Spleen (tissue), 13 donors: ENCODE measurements at places on chromosomes 13 and 19. TPM values are rescaled to one million over a fixed set of nuclear protein-coding genes. Genes with fewer than 3 reads are reported as not detected.

- DNase-seq = peak; percentile 68
Observed at GRCh38 chr19:35261356-35262100, 7.2 kb upstream of the USF2 start.

The NALCN gene
- 0.09 TPM for total RNA-seq

- peak; percentile 57 for DNase-seq
Observed at GRCh38 chr19:5974721-5975387, 3.1 kb downstream of the RANBP3 start.

DNA sequence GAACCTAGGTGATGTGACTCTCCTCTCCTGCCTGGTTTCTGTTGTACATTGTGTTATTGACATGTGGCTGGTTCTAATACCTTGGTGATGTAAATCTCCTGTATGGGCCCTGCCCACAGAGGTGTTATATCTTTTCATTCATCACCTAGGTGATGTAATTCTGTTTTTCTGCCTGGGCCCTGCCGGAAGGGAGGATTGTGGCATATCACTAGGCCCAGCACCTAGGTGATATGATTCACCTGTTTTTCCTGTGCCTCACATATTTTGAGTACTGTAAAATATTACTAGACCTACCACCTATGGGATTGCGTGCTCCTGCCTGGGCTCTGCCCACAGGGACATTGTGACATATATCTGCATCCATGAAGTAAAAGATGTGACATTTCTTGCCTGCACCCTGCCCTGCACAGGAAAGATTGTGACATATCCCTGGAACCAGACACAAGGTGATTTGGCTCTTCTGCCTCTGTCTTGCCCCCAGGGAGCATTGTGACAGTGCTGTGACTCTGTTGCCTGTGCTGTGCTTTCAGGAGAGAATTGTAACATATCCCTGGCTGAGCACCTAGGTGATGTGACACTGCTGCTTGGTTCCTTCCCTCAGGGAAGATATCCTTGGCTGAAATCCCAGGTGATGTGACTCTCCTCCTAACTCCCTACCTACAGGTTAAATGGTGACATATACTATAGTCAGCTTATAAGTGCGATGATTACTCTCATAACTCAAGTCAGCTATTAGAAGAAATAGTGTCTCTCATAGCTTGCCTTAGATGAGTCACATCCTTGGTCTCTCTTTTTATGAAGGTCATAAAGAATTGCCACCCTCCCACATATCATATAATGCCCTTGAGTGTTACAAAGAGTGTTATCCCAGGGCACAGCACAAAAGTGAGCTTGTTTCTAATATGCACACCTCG, 13.3 kb upstream of the ZNF681 start:
- DNase-seq = no peak

GRCh38 chr13:27338207-27338606, 67.6 kb downstream of the RASL11A start:
- no peak for DNase-seq

- DNase-seq = no peak
Observed at GRCh38 chr13:89748716-89749115, 1598.8 kb upstream of the MIR17HG start.

The FFAR3 gene
- 0.73 TPM for total RNA-seq

The ATP1A3 gene
- total RNA-seq = 1.9 TPM

GRCh38 chr13:46401432-46401831, 14.4 kb upstream of the RUBCNL start:
- DNase-seq = no peak

DNA sequence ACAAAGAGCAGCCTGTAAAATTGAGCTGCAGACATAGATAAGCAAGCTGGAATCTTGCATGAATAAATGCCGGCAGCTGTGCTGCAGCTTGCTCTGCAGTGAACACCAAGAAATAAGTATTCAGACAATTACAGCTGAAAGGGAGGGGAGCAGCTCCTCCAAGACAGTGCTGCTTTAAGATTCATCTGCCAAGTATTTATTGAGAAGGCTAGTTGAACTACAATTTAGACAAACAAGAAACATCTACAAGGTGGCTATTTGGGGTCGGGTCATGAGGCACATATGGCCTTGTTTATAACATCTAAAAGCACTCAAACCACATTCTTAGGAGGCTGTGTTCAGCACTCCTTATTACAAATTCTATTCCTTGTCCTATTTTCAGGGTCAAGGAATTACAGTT, 34.9 kb downstream of the ZNF726 start:
- DNase-seq = no peak

DNA sequence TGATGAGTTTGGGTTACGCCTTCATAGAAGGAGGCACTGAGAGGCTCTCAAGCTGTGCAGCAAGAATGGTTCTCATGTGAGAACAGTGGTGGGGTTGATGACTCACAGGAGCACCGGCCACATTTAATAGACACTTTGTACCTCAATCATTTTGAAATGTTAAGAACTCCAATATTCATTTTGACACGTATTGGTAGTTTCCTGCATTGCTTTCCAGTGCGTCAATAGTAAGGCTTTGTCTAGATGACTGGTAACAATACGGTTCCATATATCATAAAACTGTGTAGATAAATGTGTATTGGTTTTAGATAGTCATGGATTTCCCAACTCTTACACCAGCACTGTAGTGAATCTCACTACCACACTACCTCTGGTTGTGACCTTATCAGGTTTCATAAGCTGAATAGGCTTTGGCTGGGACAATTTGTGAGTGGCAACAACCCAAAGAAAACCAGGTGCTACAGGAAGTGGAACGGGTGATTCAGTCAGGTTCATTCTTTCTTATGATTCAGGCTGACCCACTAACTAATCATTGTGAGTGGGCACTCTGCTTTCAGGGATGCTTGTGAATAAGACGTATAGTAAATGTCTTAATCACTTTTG, 362.6 kb downstream of the KLF5 start:
- DNase-seq = no peak

- DNase-seq = no peak
Observed at GRCh38 chr13:109451726-109452125, 334.7 kb downstream of the IRS2 start.

- no peak for DNase-seq
Observed at GRCh38 chr19:28400953-28401671, 811.8 kb downstream of the UQCRFS1 start.

DNA sequence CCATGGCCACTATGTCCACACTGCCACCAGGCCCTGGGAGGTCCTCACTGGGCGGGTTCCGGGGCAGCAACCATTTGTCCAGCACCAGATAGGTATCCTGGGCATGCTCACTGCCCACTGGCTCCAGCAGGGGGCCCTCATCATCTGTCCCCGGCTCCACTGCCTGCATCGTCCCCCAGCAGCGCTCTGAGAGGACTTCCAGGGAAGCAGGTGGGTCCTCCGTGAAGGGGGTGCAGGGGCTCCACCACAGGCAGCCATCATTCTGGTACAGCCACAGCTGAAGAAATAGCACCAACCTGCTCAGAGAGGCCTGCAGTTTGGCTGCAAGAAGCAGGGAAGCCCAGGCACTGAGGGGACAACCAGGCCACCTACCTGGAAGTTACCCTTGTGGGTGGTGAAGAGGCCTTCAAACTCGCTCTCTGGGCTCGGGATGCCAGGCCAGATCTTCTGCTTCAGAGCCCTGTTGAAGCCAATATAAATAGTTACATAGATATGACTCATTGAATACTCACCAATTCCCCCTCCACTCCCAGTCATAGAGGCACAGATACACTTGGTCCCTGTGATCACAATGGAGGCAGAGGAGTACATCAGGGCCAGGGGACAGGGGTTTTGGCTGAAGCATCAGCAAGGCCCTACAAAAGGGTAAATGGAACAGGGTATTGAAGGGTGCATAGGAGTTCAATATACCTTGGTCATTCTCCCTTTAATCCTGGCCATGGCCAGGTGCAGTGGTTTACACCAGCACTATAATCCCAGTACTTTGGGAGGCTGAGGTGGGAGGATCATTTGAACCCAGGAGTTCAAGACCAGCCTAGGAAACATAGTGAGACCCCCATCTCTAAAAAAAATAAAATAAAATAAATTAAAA, 4.1 kb downstream of the SWSAP1 start:
- peak; percentile 86 for DNase-seq

DNA sequence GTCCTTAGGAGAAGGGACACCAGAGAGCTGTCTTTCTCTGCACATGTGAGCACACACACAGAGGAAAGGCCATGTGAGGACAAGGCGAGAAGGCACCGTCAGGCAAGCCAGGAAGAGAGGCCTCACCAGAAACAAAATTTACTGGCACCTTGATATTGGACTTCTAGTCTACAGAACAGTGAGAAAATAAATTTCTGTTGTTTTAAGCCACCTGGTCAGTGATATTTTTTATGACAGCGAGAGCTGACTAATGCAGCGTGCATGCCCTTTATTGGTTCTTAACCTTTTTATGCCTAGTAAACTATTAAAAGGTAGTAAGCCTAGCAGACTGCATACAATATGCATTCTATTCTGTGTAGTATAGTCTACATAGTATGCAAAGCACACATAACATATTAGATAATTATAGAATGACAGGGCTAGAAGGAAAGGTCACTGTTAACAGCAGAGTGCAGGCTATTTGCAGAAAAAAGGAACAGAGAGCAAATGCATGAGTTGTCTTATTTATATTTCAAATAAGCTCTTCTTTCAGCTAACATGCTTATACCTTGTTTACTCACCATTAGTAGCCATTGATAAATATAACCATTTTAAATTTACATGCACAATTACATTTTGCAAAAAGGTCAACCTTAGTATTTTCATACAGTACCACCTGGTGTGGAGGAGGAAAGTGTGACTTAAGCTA, 25.2 kb upstream of the KATNAL1 start:
- DNase-seq = no peak

DNA sequence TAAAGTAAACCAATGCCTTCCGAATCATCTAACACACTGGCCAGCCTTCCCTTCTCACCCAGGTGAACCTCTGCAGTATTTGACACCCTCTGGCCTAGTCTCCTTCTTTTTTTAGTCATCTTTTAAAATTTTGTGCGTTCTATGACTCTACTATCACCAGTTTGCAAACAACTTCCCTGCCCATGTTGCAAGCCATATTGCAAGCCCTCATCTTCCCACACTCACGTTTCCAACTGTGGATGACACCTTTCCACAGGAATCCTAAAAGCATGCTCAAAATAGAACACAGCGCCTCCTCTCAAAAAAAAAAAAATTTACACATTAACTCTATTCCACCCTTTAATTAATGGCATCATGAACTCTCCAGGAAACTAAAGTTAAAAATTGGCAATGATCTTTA, 440.1 kb downstream of the EFNB2 start:
- DNase-seq = no peak

GRCh38 chr19:53875602-53876325, 6.2 kb upstream of the PRKCG start:
- no peak for DNase-seq

DNA sequence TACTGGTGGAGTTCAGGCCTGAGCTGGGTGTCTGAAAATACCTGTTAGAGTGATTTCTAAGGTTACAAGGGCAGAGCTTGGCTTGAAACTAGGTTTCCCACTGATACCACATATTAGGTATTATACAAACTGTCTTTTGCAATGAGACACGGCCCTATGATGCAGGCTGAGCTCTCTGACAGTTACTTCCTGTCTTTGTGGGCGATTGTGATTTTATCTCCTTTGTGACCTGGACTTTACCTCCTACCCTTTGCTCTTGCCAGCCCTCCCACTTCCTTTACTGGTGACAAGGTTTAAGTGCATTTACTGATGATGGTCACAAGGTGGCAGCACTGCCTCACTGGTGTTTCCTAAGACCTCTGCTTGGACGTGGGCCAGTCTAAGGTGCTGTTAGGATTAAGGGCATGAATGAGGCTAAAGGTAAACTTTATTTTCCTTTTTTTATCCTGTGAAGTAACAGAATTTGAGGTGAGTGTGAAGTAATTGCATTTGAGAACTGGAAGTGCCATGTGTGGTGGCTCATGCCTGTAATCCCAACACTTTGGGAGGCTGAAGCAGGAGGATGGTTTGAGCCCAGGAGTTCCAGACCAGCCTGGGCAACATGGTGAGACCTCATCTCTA, 7.7 kb upstream of the CXCL17 start:
- DNase-seq = peak; percentile 86

DNA sequence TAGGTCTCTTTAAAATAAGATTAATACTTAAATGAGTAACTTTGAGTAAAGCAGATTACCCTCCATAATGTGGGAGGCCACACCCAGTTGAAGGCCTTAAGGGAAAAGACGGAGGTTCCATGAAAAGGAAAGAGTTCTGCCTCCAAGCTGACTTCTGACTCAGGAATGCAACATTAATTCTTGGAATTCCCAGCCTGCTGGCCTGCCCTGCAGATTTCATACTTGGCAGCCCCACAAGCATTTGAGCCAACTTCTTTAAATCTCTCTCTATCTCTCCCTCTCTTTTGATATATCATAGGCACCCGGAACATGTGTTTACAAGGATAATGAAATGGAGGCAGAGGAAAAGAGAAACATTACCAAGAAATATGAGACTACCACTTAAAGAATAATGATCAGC, 902.3 kb upstream of the MIR17HG start:
- DNase-seq = no peak

The PRSS57 gene
- 0.60 TPM for total RNA-seq

GRCh38 chr13:44967704-44968433, 21.4 kb downstream of the NUFIP1 start:
- no peak for DNase-seq

DNA sequence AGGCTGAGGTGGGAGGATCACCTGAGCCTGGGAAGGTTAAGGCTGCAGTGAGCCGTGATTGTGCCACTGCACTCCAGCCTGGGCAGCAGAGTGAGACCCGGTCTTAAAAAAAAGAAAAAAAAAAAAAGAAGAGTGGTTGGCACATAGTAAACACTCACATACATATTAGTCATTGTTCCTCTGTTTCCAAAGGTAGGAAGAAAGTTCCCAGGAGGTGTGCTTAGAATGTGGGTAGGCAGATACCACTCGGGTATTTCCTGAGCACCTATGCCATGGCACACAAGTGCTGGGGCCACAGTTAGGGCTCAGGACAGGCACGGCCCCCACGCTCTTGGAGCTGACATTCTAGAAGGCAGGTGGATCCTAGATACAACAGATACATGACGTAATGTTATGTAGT, 41.4 kb downstream of the SIPA1L3 start:
- no peak for DNase-seq

DNA sequence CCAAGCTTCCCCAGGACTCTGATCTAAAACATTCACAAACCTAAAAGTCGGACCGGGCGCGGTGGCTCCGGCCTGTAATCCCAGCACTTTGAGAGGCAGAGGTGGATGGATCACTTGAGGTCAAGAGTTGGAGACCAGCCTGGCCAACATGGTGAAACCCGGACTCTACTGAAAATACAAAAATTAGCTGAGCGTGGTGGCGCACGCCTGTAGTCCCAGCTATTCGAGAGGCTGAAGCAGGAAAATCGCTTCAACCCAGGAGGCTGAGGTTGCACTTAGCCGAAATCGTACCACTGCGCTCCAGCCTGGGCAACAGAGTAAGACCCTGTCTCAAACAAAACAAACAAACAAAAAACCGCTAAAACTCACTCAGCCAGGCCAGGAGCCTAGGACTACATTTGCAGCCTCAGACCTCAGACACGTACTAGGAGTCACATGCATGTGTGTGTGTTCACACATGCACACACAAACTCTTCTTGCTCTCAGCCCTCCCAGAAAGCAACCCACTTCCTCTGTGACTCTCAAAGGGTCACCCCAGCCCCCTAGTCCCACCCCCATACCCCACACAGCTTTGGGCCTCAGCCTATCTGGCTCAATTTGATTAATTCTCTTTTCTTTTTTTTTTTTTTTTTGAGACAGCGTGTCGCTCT, 704 bp upstream of the NOTCH3 start:
- DNase-seq = no peak
